Left hindlimb (tissue), 1 donor: ENCODE measurements at places on chromosomes 3 and 15.

GRCh38 chr15:58057559-58057958, 8.0 kb downstream of the ALDH1A2 start:
- no peak for DNase-seq

DNA sequence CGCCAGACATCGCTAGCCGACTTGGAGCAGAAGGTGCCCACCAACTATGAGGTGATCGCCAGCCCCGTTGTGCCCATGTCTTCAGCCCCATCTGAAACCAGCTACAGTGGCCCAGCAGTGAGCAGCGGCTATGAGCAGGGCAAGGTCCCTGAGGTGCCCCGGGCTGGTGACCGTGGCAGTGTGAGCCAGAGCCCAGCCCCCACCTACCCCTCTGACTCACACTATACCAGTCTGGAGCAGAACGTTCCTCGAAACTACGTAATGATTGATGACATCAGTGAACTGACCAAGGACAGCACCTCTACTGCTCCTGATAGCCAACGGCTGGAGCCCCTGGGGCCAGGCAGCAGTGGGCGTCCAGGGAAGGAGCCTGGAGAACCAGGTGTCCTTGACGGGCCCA, 12.9 kb upstream of the APEH start:
- no peak for DNase-seq

GRCh38 chr15:34729056-34729455, 25.7 kb downstream of the GJD2 start:
- DNase-seq = no peak

- DNase-seq = no peak
Observed at GRCh38 chr3:152147748-152148147, 121.0 kb upstream of the MBNL1 start.

DNA sequence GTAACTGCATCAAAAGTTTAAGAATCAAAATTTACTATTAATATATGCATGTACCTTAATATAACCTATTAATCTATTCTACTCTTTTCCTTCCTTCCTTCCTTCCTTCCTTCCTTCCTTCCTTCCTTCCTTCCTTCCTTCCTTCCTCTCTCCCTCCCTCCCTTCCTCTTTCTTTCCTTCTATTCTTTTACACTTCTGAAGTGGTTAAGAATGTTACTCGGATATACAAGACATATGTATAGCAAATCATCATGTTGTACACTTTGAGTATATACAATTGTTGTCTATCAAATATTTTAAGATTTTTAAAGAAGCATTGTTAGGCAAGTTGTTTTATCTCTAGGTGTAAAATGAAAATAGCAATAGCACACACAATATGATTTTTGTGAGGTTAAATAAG, 713.1 kb upstream of the NAALADL2 start:
- DNase-seq = no peak

DNA sequence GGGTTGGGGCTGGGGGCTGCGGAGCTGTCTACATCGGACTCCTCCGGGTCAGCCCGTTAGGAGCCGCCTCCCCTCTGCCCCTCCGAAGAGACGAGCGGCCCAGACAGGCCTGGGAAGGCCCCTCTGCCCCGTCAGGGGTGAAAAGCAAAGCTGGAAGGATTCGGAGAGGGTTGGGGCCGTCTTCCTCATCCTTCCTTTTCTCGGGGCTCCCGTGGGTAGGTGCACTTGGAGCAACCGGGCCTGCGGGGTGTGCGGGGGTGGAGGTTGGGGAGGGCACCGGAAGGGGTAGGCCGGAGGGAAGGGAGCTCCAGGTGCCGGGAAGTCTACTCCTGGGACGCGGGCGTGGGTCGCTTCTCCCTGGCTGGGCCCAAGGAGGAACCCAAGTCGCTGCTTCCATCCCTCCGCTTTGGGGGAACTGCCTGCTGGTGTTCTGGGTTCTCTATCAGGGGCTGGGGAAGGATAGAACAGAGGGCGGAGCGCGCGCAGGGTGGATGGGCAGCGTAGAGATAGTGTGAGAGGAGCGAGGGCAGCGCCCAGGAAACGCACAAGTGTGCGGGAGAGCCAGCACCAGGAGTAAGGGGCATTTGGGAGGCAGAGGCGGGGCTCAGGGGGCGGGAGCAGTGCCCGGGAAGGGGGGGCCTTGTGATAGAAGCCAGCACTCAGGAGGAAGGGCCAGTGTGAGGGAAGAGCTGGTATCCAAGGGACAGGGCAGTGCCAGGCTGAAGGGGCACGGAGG, 590 bp downstream of the POLR2H start:
- DNase-seq = no peak

DNA sequence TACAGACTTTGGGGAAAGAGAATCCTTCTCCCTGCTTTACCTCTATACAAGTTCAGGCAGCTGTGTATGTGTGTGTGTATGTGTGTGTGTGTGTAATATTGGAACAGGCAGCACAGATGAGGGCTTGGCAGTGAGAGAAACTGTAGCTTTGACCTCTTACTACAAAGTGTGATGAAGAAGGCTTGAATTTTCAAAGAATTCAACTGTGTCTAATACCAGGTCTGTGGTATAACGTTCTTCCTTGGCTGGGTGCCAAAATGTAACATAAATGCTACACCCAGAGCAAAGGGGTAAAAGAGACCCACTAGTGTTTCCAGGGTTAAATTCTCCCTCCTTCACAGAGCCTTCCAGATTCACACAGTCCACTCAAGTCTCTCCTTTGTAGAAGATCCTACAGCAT, 51.1 kb downstream of the CHST2 start:
- no peak for DNase-seq

- DNase-seq = no peak
Observed at GRCh38 chr3:56458496-56459103, 9.7 kb downstream of the ERC2 start.

DNA sequence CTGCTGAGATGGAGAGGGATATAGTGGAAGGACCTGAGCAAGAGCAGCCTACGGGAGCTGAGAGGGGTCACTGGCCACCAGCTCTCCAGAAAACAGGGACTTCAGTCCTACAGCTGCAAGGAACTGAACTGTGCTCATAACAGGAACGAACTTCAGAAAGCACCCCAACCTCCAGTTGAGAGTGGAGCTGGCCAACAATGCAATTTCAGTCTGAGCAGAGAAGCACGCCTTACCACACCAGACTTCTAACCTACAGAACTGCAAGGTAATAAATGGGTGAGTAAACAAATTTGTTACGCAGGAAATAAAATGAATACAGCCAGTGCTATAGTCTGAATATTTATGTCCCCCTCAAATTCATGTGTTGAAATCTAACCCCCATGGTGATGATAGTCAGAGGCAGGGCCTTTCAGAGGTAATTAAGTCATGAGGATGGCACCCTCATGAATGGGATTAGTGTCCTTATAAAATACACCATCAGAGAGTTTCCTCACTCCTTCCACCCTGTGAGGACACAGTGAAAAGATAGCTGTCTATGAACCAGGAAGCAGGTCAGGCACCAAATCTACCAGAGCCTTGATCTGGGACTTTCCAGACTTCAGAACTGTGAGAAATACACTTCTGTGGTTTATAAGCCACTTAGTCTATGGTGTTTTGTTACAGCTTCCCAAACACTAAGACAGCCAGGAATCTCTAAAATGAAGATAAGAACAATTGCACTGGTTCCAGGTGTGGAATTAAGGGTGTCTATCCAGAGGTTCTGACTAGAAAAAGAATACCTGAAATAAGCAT, 58.6 kb downstream of the SYNM start:
- no peak for DNase-seq

GRCh38 chr15:73952171-73952912, 26.1 kb downstream of the LOXL1 start:
- DNase-seq = peak; percentile 77

DNA sequence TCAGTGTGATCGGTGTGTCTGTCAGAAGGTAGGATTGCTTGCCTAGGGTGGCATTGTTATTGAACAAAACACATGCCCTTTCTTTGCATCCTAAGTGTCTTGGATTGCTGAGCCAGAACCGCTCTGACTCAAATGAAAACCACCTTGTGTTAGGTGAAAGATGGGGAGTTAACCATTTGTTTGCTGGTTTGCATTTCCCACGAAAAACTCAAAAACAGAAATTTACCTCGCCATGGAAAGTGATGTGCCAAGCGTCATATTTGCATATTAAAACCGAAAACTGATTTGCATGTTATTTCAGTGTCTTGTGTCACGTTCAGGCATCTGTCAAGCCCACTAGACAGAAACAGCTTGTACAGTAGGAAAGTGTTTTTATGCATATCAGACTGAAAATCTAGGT, 474.6 kb upstream of the TPRG1 start:
- DNase-seq = no peak

GRCh38 chr3:130380398-130380797, 34.9 kb downstream of the COL6A5 start:
- no peak for DNase-seq
